ENCODE measurements at places on chromosomes 16 and 17.

DNA sequence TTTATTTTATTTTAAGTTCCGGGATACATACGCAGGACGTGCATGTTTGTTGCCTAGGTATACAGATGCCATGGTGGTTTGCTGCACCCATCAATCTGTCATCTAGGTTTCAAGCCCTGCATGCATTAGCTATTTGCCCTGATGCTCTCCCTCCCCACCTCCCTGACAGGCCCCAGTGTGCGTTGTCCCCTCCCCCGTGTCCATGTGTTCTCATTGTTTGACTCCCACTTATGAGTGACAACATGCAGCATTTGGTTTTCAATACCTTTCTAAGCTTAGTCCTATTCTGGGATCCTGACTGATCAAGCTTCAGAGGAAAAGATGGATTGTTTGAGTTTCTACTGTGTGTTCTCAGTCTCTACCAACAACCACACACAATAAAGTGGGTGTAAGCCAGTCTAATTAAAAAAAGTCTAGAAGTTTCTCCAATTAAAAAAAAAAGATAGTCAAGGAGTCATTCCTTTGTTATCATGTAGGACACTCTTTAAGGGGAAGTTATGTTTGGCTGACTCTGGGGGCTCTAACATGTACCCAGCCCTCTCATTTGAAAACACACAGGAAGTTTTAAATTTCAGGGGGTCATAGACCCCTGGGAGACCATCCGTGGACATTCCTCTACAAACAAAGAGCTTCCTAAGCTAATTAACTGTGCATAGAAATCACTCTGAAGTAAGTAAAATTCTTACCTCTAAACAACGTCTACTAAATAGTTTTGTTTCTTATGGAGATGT lies 66.3 kb upstream of the ADAMTS18 start:
- no peak for DNase-seq

DNA sequence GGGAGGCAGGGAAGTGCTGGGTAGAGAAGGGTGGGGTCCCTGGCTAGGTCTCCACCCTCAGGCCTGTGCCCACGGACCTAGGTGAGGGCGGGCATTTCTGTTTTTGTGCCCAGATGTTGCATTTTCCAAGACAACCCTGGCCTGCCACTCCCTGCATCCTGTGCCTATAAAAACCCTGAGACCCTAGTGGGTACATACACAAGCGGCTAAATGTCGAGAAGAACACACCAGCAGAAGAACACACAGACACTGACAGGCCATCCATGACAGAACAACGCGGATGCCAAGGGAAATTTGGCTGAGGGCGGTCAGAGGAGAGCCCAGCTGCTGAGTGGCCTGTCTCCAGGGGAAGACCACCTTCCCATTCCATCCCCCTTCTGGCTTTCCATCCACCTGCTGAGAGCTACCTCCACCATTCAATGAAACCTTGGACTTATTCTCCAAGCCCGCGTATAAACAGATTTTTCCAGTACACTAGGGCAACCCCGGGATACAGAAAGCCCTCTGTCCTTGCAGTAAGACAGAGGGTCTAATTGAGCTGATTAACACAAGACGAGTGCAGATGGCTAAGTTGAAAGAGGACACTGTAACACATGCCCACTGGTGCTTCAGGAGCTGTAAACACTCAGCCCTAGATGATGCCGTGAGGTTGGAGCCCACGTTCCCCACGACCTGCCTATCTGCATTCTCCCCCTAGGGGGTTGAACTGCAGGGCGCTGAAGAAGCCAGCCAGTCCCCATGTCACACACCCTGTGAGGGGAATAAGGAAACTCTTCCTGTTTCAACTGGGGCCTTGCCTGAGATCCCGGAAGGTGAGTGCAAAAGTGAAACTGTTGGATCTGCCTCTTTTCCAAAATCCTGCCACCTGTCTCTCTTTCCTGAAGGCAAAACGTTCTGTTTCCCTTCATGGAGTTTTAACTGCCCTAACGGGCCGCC lies 147.2 kb upstream of the COX10 start:
- DNase-seq = no peak

- DNase-seq = no peak
Measured at GRCh38 chr16:31350275-31351005, 4.5 kb upstream of the ITGAX start.

GRCh38 chr16:12011565-12011964 lies 35.0 kb downstream of the SNX29 start:
- DNase-seq = no peak

DNA sequence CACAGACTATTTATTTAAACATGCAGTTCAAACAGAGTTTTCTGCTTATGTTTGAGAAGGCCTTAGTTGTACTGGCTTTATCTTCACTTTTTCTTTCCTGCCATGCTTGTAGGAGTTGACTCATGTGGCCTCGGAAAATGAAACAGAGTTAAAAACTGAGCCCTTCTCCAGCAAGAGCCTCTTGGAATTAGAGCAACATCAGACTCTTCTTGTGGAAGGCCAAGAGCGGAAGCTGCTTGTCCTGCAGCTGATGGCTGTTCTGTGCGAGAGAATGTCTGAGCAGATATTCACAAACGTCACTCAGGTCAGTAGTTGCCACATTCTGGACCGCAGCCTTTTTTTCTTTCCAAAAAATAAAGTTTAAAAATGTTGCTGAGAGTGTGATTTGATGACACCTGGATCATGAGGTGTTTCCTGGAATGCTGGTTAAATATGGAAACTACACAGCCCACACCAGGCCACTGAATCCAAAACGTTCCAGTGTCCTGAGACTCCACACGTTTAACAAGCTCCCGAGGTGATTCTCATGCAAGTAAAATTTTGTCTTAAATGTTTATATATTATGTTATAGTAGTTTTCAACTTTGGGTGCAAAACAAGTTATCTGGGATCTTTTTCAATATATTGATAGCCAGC lies 65.9 kb downstream of the TANGO6 start:
- no peak for DNase-seq

DNA sequence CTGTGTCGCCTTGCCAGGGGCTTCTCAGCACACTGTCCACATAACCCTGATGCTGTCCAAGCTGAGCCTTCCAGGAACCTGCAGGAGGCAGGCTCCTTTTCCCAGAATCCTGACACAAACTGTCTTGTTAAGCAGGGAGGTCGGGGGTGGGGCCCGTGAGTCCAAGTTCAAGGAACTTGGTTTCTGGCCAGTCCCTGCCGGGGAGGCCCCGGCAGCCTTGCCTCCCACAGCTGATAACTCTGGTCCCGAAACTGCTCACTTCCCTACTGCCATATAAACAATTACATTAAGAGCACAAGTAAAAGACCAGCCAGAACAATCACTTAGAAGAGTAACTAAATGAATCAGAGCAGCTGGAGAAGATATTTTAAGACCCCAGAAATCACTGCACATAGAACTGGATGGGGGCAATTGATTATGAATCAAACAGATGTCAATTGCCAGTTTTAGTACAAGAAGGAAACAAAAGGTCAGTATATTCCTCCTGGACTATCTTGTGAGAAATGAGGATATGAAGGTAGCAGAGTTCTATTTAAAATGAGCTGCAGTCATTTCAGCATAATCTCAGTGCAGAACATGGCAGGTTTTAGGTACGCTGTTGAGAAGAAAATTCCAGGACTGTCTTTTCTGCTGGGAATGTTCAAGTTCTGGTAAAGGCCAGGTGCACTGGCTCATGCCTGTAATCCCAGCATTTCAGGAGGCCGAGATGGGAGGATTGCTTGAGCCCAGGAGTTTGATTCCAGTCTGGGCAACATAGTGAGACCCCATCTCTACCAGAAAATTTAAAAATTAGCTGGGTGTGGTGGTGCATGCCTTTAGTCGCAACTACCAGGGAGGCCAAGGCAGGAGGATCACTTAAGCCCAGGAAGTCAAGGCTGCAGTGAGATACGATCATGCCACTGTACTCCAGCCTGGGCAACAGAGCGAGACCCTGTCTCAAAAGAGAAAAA lies 169.8 kb downstream of the PITPNC1 start:
- no peak for DNase-seq

DNA sequence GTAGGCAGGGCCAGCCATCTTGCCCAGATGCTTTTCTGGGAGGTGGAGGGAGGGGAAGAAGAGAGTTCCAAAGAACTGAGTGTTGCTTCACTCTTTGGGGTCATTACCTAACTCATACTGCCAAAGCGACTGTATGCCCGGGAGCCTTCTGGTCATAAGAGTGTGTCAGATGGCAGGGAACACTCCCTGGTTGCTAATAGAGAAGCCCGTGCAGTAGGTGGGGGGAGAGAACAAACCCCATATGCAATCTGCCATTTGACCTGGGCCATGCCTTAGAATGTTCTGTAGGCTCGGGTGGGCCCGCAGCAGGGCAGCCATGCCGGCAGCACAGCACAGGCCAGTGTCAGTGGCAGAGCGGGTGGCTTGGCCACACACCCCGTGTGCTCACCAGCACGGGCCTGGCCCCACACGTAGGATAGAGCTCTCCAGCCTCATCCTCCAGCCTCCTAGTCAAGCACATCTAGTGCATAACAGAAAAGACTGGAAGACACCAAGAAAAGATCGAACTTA lies 120.5 kb downstream of the SOCS1 start:
- DNase-seq = no peak

DNA sequence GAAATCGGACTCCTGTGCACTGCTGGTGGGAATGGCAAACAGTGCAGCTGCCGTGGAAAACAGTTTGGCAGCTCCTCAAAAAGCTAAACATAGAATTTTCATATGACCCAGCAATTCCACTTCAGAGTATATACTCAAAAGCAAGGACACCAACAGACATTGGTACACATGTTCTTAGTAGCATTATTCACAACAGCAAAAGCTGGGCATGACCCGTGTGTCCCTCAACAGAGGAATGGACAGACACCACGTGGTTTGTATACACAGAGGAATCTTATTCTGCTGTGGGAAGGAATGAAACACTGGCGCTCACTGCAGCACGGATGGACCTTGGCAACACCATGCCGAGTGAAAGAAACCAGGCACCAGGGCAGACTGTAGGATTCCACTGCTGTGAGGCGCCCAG lies 16.0 kb downstream of the NPTX1 start:
- no peak for DNase-seq

GRCh38 chr17:68993112-68993511 lies 37.9 kb upstream of the ABCA8 start:
- no peak for DNase-seq

DNA sequence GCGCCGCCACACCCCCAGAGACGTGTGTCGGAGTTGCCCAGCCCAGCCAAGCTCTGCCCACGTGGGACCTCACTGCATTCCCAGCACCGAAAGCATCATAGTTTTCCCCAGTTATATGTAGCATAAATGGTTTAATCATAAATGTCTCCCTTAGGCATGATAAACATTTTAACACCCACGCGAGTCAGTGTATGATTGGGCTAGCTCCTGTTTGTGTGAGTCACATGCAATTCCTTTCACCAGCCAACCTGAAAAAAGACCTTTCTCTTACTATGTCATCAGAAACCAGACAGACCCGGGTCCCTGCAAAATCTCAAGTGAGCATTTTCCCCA lies 9.2 kb downstream of the TAF1C start:
- no peak for DNase-seq

All from putamen (tissue), 1 donor.